ENCODE measurements at places on chromosomes 2 and 18. TPM values are rescaled to one million over a fixed set of nuclear protein-coding genes. Genes with fewer than 3 reads are reported as not detected.

DNA sequence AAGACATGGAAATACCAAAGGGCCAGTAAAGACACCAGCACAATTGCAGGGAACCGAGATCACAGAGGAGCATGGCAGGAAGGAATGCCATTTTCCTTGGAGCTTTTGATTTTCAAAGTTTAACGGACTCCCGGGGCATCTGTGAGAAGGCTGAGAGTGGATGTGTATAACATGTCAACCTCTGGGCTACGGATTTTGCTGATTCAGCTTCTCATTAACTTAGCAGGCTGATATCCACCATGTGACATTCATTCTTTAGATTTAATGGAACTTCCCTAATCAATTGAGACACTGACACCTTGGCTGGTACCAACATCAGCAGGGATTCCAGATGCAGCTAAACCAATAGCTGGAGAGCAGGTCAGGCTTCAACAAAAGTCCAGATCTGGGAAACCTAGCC is 496.6 kb upstream of the SPHKAP start:
- no peak for DNase-seq

MOGAT1 gene
- polyA plus RNA-seq: 0.27 TPM

DNA sequence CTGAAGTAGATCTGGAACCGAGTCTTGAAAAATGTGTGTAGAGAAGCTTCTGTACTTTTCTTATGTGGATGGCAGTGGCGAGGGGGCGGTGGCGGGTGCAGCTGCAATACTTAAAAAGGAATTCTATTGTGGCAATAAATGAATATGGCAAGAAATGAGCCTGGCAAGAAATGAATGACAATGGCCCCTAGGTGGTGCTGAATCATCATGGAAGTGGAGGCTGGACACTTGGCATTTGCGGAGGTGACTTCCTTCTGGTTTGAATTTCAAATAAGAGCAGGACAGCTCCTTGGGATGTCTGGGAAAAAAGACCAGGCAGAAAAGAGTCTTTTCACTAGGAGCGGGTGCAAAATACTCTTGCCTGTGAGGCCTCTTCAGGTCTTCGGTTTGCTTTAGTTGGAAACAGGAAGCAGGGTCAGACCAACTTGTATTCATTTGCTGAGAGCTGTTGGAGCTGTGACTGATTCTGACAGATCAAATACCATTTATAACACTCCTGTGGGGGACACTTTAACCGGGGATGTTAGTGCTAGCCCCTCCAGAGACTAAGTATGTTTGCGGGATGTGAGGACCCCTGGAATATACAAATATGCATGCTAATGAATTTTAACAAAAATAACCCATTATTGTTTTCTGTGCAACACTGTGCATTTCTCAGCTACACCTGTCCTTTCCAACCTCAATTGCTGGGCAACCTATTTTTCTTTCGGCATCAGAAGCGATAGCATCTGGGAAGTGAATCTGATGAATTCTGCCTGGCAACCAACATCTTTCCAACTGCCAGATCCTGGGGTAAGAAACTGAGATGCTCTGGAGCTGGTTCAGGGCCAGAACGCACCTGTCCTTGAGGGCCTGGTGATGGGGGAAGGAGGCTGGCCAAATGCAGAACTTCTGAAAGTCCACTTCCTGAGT is 35.4 kb downstream of the FASTKD2 start:
- peak; percentile 77 for DNase-seq

ORC2 gene
- 46.0 TPM for polyA plus RNA-seq

ALPG gene
- polyA plus RNA-seq: not detected

DNA sequence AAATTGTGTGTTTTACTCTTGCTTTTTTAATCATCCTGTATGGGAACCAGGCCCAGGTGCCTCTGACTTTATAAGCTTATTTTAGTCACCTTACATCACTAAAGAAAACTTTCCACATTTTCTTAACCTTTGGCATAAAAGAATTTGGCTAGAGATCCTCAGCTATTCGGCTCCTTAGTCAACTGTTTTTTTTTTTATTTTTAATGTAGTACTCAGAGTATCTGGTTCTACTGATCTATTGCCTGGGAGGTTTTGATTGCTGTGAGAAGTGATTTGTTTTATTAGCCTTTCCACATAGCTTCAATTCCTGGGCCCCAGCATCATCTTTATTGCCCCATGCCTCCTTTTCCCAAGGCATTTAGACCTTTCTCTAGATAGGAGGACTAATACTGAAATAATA is 121.0 kb downstream of the MYO1B start:
- no peak for DNase-seq

GRCh38 chr18:36327352-36328316 is 30.1 kb downstream of the FHOD3 start:
- DNase-seq: no peak

DNA sequence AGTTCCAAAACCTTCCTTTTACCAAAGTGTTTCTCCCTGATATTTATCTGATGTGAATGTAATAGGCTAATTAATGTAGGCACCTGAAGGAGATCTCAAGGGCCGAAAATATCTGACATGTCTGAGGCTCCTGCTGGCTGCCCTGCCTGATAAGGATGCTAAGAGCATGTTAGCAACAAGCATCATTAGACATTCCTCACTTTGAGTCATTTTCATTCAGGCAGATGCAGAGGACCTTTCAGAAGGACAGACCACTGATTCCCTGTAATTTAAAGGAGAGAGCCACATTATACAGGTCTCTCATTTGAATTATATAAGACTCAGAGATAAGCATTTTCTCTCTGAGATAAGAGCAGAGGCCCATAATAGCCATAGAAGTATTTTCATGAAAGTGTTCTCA is 222.4 kb upstream of the NCKAP5 start:
- no peak for DNase-seq

GRCh38 chr2:200033929-200034328 is 78.5 kb downstream of the MAIP1 start:
- no peak for DNase-seq

- DNase-seq: no peak
Observed at GRCh38 chr2:17095340-17095739, 422.9 kb downstream of the RAD51AP2 start.

DNA sequence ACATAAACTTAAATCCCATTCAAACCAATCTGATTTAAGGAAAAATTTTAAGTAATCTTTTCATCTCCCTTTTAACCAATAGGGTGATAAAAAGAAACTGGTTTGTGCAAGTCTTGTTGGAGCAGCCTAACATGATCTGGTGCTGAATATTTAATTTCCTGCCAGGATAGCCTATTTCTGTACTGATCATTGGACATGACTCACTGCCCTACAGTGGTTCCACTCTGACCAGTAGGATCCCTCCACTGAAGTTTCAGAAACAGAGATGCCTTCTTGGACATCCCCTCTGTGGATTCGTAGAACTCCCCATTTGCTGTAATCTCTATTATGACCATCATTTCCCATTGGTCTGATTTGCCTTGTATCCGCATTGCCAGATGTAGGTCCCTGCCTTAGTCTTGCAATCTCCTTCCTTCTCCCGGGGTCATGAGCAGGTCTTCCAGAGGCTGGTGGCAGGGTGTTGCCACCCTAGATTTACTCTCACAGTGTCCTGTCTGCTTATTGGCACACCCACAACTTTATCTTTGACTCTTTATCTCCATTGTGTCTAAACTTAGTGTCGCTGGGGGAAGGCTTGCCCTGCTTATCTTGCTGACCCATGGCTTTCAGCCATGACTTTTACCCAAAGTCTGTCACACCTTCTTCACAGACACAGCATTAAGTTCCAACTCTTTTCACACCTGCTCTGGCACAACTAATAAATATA is 12.3 kb upstream of the SETBP1 start:
- DNase-seq: no peak

DNA sequence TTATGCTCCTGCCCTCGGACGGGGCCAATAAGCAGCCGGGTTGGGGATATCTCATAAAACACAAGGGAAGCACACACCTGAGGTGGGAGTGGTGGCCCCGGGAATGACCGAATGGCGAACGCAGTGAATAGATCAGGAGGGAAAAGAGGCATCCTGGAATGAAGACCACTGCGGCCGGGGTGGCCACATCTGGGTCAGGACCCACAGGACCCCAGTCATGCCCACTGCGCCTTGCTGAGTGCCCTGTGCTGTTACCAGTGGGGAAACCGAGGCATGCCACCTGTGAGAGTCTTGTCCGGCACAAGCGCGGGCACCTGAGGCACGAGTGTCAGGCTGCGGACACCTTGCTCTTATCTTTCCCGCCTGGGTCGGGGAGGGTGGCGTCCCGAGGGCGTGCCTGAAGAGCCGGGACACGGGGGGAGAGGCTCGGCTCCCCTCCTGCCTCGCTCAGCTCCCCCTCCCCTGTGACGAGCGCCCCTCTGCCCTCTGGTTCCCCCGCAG is 1.6 kb downstream of the PDCD1 start:
- no peak for DNase-seq

GRCh38 chr2:233584210-233584609 is 17.6 kb upstream of the USP40 start:
- DNase-seq: no peak

GRCh38 chr2:38421274-38422056 is 44.4 kb upstream of the ATL2 start:
- no peak for DNase-seq

DNA sequence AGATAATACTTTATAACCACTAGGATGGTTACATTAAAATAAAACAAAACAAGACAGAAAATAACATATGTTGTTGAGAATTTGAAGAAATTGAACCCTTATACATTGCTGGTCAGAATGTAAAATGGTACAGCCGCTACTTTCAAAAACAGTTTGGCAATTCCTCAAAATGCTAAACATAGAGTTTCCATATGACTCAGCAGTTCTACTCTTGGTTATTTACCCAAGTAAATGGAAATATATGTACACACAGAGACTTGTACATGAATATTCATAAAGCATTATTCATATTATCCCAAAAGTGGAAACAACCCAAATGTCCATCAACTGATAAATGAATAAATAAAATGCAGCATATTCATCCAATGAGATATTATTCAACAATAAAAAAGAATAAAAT is 92.5 kb upstream of the LRATD1 start:
- no peak for DNase-seq

DNA sequence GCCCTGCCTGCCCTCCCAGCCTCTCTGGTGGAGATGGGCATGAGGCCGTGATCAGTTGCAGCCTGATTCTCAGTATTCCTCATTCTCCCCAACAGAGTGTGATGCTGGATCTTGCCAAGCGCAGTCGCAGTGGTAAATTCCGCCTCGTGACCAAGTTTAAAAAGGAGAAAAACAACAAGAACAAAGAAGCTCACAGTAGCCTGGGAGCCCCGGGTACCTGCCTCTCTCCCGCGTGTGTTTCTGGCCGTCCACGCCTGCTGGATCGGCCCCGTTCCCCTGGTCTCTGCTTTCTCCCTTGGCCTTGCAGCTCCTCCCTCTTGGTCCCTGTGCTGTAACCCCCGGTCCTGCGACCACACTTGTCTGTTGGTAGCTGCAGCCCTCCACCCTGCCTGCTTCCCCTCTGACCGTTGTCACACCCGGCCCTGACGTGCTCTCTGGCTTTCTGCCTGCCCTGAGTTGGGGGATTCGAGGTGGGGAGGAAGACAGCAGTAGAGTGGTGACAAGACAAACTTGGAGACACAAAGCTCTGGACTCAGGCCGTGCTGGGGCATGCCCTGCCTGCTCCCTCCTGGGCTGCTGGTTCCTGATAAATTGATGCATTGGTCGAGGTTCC is 99.5 kb downstream of the USP40 start:
- no peak for DNase-seq

PJVK gene
- 19.3 TPM for polyA plus RNA-seq

HNMT gene
- 78.8 TPM for polyA plus RNA-seq

DNA sequence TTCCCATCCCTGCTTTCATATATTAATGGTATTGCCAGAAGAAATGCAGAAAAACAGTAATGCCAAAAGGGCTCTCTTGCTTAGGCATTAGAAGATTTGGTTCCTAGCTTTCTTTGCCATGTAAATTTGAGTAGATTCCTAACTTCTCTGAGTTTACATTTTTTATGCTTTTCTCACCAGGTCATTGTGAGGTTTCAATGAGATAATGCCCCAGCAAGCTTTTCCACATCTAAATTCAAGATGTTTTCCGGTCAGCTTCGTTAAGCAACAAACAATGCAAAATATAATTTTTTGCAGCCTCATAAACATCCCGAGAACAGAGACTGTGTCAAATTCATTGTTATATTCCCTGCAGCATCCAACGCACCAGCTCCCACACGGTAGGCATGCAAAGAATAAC is 44.9 kb downstream of the NCKAP5 start:
- DNase-seq: no peak

TANC1 gene
- polyA plus RNA-seq: 64.8 TPM

ITGA4 gene
- 43.9 TPM for polyA plus RNA-seq

GRCh38 chr2:99852956-99853355 is 289.4 kb downstream of the AFF3 start:
- no peak for DNase-seq

DNA sequence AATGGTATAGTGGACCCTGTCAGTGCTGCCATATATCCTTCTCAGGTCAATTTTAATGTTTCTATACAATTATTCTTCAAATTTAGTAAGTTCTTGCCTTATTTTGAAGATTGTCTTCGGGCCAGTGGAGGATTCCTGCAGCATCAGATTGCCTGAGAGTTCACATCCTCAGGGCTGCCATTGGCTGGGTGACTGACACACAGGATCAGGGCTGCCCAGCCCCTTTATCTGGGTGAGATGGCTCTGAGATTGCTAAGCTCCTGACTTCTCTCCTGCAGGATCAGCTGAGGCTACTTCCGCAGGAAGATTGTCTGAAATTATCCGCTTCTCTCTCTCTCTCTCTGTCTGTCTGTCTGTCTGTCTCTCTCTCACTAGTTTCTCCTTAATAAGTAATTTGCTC is 567.4 kb downstream of the TSN start:
- no peak for DNase-seq

DNA sequence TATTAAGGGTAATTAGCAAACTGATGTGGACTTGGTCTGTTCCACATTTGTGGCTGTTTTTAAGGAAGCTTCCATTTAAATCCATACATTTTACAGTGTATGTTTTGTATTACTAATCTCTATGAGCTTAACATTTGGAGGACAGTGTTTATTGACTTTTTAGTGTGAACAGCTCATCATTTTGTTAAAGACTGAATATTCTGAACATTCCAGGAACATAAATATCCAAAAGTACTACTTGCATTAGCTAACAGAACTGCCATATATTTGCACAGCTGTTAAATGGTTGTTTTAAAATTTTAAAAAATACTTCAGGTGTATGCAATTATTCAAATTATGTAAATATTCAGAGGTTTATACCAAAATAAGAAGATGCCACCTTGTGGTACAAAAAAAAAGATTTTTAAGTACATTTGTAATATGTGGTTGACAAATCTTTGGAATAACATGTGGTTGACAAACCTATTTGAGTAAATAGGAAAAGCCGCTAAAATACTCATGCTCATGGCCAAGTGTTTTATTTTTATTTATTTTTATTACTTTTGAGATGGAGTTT is 439.7 kb upstream of the FANCL start:
- no peak for DNase-seq

DNA sequence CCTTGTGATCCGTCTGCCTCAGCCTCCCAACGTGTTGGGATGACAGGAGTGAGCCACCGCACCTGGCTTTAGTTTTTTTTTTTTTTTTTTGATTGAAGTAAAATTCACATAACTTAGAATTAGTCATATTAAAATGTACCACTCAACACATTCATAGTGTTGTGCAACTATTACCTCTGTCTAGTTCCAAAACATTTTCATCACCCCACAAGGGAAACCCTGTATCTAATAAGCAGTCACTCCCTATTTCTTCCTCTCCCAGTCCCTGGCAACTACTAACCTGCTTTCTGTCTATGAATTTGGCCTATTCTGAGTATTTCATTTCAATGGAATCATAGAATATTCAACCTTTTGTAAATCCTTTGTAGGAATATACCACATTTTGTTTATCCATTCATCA is 123.9 kb upstream of the FAM117B start:
- DNase-seq: no peak
